ENCODE measurements at places on chromosomes 13 and 19.

- DNase-seq: no peak
Observed at GRCh38 chr19:6806488-6806887, 34.0 kb downstream of the VAV1 start.

- DNase-seq: no peak
Observed at GRCh38 chr13:106473154-106473553, 62.3 kb downstream of the EFNB2 start.

DNA sequence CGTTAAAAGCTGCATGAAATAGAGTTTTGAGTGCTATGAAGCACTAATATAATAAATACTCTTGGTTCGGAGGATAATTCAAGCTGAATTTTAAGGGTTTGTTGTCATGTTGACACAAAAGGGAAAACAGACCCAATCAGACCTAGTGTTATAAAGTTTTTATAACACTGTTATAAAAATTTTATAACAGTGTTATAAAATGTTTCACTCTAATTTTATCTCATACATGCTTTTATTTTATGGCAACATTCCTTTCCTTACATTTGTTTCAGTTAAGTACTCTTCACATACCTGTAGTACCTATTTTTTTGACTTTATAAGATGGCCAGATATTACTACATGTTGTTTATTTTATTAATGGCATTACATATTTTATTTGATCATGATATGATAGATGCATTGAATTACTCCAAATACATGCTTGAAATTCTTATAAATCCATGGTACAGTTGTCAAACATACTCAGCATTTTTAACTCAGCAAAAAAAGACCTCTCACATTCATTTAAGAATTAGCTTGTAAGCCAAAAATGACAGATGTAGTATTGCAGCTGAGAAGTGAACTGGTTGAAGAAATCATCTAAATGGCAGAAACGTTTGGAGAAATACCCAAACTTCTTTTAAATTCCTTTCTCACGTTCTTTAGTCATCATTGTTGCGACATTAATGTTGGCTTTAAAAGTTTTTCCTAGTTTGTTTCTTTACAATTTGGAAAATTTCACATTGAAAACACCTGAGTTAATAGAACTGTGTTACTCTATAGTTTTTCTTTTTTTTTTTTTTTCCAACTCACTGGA is 104.5 kb downstream of the PIBF1 start:
- no peak for DNase-seq

GRCh38 chr19:51417107-51417809 is at the start of gene SIGLEC10:
SIGLEC10 (minus strand) TSS chr19:51417642; CDS start chr19:51417581, 61 bp downstream.
- DNase-seq: no peak

GRCh38 chr19:42324655-42325307 is 654 bp upstream of the MEGF8 start:
- no peak for DNase-seq

DNA sequence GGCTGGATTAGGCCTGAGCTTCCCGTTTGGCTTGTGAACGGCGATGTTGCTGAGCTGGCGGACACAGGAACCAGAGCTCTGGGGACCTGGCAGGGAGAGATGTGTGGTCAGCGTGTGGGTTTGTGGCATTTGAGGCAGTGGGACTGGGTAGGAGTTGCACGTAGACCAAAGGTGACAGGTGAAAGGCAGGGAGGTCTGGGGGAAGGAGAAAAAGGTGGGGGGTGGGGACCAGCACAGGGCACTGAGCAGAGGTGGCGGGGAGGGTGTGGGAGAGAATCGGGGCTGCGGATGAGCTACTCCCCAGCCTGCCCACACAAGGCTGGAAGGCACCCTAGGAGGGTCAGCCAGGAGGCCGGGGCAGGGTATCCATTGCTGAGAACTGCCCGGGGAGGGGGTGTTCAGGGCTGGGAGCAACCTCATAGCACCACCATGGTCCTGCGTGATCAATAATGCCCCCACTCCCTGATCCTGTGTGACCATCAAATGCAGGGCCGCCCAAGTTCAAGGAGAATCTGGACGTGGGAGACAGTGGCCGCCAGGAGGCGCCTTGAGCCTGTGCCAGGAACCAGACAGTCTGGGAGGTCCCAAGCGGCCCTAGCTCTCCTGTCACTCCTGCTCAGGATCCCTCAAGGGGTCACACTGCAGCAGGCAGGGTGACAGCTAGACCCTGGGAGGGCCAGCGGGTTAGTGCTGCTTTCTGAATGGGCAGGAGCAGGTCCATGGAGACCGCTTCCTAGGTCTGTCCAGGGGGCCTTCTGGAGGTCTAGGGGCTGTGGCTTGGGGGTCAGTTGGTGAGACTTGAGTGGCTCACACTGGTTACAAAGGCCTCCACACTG is 12.8 kb upstream of the SELENOW start:
- DNase-seq: no peak

GRCh38 chr19:41324921-41325639 is 15.1 kb downstream of the CCDC97 start:
- no peak for DNase-seq

- no peak for DNase-seq
Observed at GRCh38 chr13:113365583-113365970, 1.6 kb upstream of the GRTP1 start.

- no peak for DNase-seq
Observed at GRCh38 chr13:48094404-48094780, 512 bp downstream of the MED4 start.

- DNase-seq: no peak
Observed at GRCh38 chr13:38350114-38350617, 515 bp downstream of the UFM1 start.

- peak; percentile 47 for DNase-seq
Observed at GRCh38 chr13:51704399-51705313, 99.3 kb downstream of the DHRS12 start.

GRCh38 chr13:49368688-49369087 is 75.2 kb downstream of the CAB39L start:
- no peak for DNase-seq

- DNase-seq: no peak
Observed at GRCh38 chr13:77860507-77860981, 58.1 kb downstream of the EDNRB start.
